ENCODE measurements at places on chromosomes 4 and X.

GRCh38 chr4:57378766-57379165, 268.6 kb upstream of the IGFBP7 start:
- DNase-seq = no peak

- peak; percentile 77 for DNase-seq
These were observed 57.2 kb upstream of the MTMR1 start for GRCh38 chrX:150635952-150636351.

DNA sequence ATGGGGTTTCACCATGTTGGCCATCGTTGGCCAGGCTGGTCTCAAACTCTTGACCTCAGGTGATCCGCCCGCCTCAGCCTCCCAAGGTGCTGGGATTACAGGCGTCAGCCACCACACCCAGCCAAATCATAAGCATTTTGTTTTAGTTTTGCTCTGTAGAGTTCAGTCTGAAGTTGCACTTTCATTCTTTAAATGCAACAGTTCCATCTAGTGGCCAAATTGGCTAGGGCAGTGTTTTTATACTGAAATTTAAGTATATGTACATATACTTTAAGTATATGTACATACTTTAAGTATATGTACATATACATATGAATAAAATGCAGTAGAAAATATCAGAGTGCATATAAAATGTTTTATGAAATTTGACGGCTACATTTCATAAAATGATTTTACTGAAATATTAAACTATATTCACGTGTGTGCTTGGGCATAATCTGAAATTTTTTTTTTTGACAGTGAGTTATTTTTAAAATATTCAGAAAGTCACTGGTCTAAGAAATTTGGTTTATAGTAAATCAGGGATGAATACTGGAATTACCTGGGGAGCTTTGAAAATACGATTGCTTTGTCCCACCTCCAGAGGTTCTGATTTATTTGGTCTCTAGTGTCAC, 145.5 kb downstream of the NWD2 start:
- DNase-seq = no peak

GRCh38 chr4:5971078-5971450, 47.2 kb downstream of the C4orf50 start:
- no peak for DNase-seq

DNA sequence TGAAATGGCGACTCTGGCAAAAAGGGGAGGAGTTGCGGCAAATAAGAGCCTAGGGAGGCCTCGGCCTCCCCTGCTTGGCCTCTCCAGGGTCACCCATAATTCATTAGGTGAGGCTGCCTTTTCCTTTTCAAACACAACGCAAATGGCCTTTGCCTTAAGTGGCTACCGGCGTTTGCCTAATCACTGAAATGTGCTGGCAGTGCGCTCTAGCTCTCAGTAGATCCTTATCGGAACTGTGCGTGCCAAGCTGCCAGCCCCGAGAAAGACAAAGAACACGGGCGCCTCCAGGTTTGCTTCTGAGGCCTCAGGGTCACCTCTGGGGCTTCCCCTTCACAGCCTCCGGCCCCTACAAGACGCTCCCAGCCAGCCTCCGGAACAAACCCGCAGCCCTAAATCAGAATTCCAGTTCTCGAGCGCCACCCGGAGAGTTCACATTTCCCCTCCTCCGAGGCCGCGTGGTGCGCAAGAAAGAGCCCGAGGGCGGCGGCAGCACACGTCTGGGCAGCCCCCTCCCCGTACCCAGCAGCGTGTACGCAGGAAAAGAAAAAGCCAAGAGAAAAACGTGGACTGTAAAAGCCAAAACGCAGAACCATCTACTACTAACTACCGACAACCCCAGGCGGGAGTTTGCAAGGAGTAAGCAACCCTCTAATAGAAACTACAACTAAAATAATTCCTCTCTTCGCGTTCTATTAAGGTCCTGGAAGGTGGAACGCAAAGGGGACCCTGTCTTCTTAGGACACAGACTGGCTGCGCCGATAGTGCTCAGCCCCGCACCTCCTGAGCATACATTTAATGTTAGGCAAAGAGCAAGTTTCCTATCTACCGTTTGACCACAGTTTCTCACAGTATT, 76.5 kb upstream of the BCOR start:
- DNase-seq = no peak

GRCh38 chr4:13968723-13969122, 341.2 kb upstream of the BOD1L1 start:
- no peak for DNase-seq

- DNase-seq = no peak
These were observed 13.7 kb upstream of the HTRA3 start for GRCh38 chr4:8255698-8256441.

DNA sequence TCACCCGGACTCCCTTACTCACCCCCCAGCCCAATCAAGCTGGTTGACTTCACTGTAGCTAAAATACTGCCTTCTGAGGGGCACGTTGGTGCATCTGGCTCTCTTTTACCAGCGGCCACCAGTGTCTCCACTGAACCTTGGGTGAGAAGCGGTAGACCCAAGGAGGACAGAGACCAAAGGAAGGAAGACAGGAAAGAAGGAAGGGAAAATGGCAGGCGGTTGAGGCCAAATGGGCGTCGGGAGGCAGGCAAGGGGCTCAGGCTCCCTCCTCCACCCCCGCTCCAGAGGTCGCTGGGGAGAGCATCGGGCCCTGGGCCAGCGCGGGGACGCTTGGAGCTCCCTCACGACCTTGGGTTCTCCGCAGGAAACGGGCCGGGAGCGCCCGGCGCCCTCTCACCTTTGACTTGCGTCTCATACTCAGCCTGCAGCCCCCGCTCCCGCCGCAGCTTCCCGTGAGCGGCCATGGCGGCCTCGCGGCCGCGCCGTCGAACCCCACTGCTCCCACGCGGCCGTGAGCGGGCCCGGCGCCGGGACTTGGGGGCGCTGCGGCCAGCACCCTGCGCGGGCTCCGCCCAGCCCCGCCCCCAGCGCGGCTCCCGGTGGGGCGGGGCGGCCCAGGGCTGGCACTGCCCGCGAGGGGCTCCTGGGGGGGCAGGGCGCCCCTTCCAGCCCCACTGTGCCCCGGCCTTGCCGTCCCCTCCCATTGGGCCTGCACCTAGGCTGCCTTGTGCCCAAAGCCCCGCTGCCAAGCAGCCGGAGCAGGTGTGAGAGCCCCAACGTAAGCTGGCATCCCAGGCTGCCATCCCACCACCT, at the start of gene ARHGAP4:
Gene ARHGAP4, minus strand, starts transcription at position 526 of the 813 bp plus-strand sequence. Its CDS starts 62 bp downstream, at position 464.
- no peak for DNase-seq

DNA sequence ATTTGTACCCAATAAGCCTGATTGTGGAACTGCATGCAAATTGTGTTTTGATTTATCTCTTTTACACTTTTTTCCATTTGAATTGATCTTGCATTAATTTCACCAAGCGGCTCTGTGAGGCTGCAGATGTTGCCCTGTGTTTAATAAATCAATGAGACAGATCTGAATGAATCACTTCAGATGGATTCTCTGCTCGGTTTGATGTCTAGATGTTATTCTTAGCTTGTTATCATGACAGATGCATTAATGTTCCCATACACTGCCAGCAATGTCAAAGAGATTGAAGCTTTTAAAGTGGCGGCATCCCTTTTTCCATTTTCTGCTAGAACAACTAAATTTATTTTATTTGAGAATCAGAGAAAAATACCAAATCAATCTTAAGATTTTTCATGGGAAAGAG, 6.3 kb downstream of the DACH2 start:
- no peak for DNase-seq

DNA sequence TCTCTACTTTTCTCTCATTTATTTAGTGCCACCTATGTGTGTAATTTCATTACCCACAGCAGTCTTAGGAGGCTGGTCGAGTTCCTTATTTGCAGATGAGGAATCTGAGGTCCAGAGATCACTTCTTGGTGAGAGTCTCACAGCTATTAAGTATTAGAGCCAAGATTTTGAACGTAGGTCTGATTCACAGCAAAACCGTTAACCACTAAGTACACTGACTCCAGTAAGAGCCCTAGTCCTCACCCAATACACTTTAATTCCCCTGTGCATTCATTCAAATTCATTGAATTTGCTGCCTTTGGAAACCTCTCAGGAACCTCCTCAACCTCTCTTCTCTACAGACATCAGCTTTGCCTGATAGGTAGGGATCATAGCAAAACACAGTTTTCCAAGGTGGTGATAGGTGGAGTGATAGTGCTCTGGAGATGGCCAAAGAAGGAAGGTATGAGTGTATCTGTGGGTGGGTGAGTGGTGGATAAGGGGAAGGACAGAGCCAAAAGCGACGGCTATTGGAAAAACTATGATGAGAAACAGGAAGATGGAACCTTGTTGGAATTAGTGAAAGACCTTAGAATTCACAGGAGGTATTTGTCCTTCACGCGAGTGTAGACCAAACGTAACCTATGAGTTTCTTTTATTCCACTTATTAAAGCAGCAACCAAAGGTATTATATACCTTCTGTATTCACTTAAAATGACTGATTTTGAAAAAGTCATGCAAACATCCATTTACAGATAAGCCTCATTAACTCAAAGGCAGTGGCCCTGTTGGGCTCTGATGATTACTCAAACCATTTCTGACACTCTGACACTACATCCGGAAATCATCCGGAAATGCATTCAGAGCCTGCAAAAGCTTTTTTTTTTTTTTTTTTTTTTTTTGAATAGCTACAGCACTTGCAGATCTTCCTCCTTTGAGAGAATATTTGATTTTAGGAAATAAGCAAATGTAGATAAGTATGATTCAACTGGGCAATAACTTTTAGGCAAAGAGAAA, 6.3 kb downstream of the FMR1 start:
- DNase-seq = no peak

- peak; percentile 54 for DNase-seq
These were observed 634.1 kb downstream of the RPA4 start for GRCh38 chrX:97517763-97518162.

- no peak for DNase-seq
These were observed 514.3 kb downstream of the PDHA2 start for GRCh38 chr4:96354036-96354712.

GRCh38 chr4:25076625-25077398, 46.1 kb upstream of the LGI2 start:
- no peak for DNase-seq

- peak; percentile 94 for DNase-seq
These were observed 134.2 kb downstream of the EIF4E start for GRCh38 chr4:98794565-98795205.

DNA sequence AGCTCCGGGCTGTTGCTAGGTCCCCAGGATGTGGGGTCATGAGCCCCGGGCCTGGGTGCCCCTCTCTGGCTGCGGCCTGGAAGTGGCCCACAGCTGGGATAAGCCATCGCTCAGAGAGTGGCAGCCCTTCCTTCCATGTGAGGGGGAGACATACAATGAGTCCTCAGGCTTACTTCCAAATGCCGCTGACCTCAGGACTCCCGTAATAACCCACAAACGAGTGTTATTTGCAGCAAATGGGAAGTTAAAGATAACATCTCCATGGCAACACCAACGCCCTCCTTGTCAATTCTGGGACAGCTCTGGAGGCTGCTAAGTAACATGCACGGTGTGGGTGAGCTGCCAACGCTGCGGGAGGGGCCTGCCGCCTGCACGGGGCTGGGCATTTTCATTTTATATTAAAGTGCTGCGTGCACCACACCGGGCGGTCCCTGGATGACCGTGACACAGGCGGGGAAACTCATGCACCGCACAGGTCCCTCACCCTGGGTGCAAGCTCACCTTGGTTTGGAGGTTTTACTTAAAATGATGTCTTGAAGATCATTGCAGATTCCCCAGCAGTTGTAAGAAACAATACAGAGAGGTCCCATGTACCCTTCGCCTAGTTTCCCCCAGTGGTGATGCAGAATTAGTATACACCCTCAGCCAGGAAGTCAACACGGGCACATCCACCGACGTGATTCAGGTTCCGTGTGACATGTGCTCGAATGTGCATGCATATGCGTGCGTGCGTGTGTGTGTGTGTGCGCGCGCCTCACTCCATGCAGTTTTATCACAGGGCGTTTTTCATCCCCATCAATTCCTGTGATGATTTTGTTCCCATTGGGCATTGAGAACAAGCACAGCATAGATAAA, 79.4 kb downstream of the ABLIM2 start:
- DNase-seq = no peak

GRCh38 chr4:74146581-74147129, 11.3 kb upstream of the MTHFD2L start:
- no peak for DNase-seq

- DNase-seq = peak; percentile 27
These were observed 214.5 kb upstream of the TACR3 start for GRCh38 chr4:103934178-103934789.

- DNase-seq = no peak
These were observed 114.5 kb upstream of the RBPJ start for GRCh38 chr4:26206339-26206738.

- peak; percentile 45 for DNase-seq
These were observed 8.2 kb downstream of the FANCB start for GRCh38 chrX:14864631-14865030.

DNA sequence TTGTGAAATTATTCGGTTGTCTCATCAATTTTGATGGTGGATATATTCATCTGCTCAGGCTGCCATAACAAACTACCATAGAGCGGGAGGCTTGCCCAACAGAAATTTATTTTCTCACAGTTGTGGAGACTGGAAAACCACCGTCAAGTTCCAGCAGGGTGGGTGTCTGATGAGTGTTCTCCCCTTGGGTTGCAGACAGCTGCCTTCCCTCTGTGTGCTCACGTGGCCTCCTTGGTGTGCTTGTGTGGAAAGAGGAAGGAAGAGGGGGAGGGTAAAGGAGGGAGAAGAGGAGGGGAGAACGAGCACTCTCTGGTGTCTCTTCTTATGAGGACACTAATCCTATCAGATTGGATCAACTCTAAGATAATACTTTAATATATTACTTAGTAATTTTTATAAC, 123.8 kb upstream of the TEX13D start:
- no peak for DNase-seq

DNA sequence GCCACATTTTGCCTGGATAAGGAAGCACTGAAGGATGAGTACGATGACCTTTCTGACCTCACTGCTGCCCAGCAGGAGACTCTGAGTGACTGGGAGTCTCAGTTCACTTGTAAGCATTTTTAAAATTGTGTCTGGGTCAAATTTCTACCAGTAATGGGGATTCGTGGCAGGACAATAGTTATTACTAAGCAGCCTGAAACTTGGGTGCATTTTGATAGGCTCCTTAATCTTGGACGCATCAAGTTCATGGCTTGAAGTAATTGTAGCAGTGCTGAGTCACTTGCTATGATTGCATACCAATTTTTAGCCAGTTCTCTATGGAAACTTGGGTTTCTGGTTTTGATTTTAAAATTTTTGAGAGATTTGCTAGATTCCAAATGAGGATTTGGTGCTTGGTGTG, 4.3 kb downstream of the PGRMC1 start:
- DNase-seq = no peak

DNA sequence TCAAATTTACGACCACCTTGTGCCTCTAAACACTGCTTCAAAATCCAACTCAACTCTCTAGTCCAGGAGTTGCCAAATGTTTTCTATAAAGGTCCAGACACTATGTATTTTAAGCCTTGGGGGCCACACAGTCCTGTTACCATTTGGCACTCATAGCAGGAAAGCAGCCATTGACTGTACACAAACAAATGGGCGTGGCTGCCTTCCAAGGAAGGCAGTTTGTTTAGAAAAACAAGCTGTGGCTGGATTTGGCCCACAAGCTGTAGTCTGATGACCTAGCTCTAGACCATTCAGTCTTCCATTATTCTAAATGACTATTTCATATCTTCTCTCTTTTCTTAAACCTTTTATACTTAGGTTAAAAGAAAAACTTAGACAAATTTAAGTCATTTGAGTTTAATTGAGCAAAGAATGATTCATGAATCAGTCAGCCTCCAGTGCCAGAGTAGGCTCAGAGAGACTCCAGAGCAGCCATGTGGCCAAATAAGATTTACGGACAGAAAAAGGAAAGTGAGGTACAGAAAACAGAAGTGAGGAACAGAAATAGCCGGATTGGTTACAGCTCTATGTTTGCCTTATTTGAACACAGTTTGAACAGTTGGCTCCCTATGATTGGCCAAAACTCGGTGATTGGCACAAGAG, 825.8 kb upstream of the LCORL start:
- DNase-seq = no peak
